Cardiac muscle cell (in vitro differentiated cells and primary cell): ENCODE measurements at places on chromosomes 16 and 17. TPM values are rescaled to one million over a fixed set of nuclear protein-coding genes. Genes with fewer than 3 reads are reported as not detected.

DNA sequence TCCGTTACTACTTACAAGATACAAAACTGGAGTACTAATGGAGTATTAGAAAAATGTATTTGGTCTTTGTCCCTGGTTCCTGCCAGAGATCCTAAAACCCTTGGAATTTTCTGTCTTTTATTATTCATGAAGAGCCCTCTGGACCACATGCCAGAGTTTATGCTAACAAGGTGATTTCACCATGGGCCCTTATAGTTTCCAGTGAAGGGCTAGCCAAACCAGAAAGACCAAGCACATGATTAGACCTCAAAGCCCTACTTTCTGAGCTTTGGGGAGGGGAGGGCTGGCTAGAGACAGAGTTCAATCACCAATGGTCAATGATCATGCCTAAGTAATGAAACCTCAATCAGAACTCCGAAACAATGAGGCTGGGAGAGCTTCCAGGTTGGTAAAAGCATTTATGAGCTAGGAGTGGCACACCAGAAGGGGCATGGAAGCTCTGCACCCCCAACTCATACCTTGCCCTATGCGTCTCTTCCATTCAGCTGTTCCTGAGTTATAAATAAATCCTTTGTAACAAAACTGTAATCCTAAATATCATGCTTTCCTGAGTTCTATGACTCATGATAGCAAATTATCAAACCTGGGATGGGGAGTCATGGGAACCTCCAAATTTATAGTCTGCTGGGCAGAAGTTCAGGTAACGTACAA, 10.4 kb downstream of the DCUN1D3 start:
- H3K27me3 ChIP-seq, result no peaks in the 10 kb centered on the region
- no peak overlapping the region for H3K27ac ChIP-seq
- H3K4me1 ChIP-seq, result no peaks in the 10 kb centered on the region
- no peaks in the 10 kb centered on the region for H3K36me3 ChIP-seq
- DNase-seq, result no peak

GRCh38 chr17:57552114-57552624, 192.9 kb downstream of the CCDC182 start:
- H3K4me3 ChIP-seq, result no peak overlapping the region
- peaks cover 24% of the 10 kb centered on the region for H3K4me1 ChIP-seq
- H3K27me3 ChIP-seq, result no peaks in the 10 kb centered on the region
- no peak overlapping the region for H3K27ac ChIP-seq
- DNase-seq, result peak; percentile 48

GRCh38 chr16:79571065-79571902, 29.3 kb downstream of the MAF start:
- H3K4me1 ChIP-seq, result no peaks in the 10 kb centered on the region
- no peak overlapping the region for H3K27ac ChIP-seq
- DNase-seq, result no peak
- H3K27me3 ChIP-seq, result no peaks in the 10 kb centered on the region

GRCh38 chr17:68297195-68297594, 5.9 kb downstream of the ARSG start:
- H3K4me3 ChIP-seq, result no peak overlapping the region
- no peak for DNase-seq

GRCh38 chr17:12917399-12917798, 100.4 kb downstream of the ELAC2 start:
- DNase-seq, result no peak
- H3K36me3 ChIP-seq, result peaks cover 13% of the 10 kb centered on the region
- H3K27me3 ChIP-seq, result no peaks in the 10 kb centered on the region
- no peaks in the 10 kb centered on the region for H3K4me1 ChIP-seq

- H3K27me3 ChIP-seq, result peaks cover 5% of the 10 kb centered on the region
- H3K4me1 ChIP-seq, result peaks cover 17% of the 10 kb centered on the region
- H3K36me3 ChIP-seq, result no peaks in the 10 kb centered on the region
- no peak for DNase-seq
- no peak overlapping the region for H3K27ac ChIP-seq
- no peak overlapping the region for H3K4me3 ChIP-seq
These were observed 253.0 kb downstream of the FOXL1 start for GRCh38 chr16:86831366-86831765.

- no peaks in the 10 kb centered on the region for H3K27me3 ChIP-seq
- H3K36me3 ChIP-seq, result no peaks in the 10 kb centered on the region
- H3K4me1 ChIP-seq, result peaks cover 3% of the 10 kb centered on the region
These were observed 116.0 kb downstream of the SOCS1 start for GRCh38 chr16:11140098-11140375.

DNA sequence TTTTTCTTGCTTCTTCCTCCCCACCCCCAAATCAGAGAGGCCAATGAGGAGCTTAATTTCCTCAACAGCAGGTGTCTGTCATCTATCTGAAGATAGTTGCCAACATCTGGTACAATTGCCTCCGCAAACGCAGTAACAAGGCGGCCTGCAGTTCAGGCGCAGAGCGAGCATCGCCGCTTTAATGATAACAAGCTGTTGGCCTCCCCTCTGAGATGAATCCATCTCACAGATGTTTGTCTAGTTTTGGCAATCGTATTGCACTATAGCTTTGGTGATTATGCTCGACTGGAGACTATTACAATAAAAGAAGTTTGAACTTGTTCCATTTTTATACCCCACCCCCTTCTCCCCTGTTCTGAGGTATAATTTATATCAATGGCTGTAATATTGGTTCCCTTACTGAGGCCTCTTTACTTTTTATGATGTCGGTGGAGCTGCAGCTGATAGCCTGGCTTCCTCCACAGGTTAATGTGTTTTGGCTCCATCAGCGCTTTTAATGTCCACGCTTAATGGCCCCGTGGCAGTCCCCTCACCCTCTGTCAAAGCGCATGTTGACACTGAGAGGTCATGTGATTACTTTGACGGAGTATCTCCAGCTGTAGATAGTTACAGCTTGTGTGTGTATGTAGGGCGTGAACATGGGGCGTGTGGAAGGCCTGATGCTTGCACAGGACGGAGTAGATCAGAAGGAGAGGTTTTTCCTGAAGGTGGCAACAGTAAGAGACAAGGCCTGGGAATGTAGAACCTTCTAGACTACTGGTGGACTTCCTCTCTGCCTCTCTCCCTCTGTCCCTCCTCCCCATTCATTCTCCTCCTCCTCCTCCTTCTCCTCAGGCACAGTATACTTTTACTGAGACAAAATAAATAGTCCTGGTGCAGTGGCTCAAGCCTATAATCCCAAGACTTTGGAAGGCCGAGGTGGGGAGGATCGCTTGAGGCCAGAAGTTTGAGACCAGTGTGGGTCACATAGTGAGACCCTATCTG, 164.7 kb downstream of the MSI2 start:
- peaks cover 10% of the 10 kb centered on the region for H3K4me1 ChIP-seq
- H3K36me3 ChIP-seq, result no peaks in the 10 kb centered on the region
- no peaks in the 10 kb centered on the region for H3K27me3 ChIP-seq
- peak overlapping the region; percentile 11 for H3K27ac ChIP-seq

- no peak overlapping the region for H3K4me3 ChIP-seq
- no peaks in the 10 kb centered on the region for H3K27me3 ChIP-seq
- H3K27ac ChIP-seq, result peak overlapping the region; percentile 48
- peaks cover 13% of the 10 kb centered on the region for H3K4me1 ChIP-seq
- peaks cover 3% of the 10 kb centered on the region for H3K36me3 ChIP-seq
These were observed 60.0 kb downstream of the KLHDC4 start for GRCh38 chr16:87705771-87706277.

DNA sequence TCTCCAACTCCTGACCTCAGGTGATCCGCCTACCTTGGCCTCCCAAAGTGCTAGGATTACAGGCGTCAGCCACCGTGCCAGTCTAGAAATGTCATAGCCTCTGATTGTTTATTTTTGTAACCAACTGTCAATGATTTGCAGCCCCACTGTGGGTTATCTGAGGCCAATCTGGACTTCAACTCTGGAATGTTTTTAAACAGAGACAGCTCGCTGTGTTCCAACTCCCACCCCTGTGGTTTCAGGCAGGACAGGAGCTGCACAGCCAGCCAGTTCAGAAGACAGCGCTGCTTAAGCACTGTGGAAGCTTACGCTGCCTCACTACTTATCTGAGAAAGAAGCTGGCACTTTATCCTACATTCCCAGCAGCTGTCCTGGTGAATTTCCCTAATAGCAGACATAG, 19.5 kb downstream of the MRM3 start:
- H3K27me3 ChIP-seq, result no peaks in the 10 kb centered on the region
- no peak overlapping the region for H3K4me3 ChIP-seq
- DNase-seq, result no peak
- no peak overlapping the region for H3K27ac ChIP-seq
- H3K36me3 ChIP-seq, result peaks cover 21% of the 10 kb centered on the region
- H3K4me1 ChIP-seq, result no peaks in the 10 kb centered on the region

GRCh38 chr17:80244871-80245509, 15.7 kb upstream of the RNF213 start:
- no peak for DNase-seq
- no peak overlapping the region for H3K4me3 ChIP-seq
- peaks cover 17% of the 10 kb centered on the region for H3K36me3 ChIP-seq
- H3K4me1 ChIP-seq, result no peaks in the 10 kb centered on the region
- H3K27me3 ChIP-seq, result no peaks in the 10 kb centered on the region

The GAST gene
- not detected in 2 replicates for polyA plus RNA-seq

The SCARF1 gene
- 1.8 and 3.2 TPM in 2 replicates for polyA plus RNA-seq

The AOC2 gene
- 2.4 and 4.8 TPM in 2 replicates for polyA plus RNA-seq

The ATAD5 gene
- 4.1 and 6.4 TPM in 2 replicates for polyA plus RNA-seq

The MYH11 gene
- polyA plus RNA-seq, result 3.3 and 12.2 TPM in 2 replicates

The KIF1C gene
- 62.9 and 67.1 TPM in 2 replicates for polyA plus RNA-seq
